Stimulated activated CD4-positive, alpha-beta T cell treated with anti-CD3 and anti-CD28 coated beads, Interleukin-12 subunit alpha, Interleukin-12 subunit beta, amount 100 ng/mL, for 24 hours (primary cell): ENCODE measurements at places on chromosomes 11 and 22.
A peak's percentile ranks its signal among the peaks of the same experiment; 100 is the strongest.

DNA sequence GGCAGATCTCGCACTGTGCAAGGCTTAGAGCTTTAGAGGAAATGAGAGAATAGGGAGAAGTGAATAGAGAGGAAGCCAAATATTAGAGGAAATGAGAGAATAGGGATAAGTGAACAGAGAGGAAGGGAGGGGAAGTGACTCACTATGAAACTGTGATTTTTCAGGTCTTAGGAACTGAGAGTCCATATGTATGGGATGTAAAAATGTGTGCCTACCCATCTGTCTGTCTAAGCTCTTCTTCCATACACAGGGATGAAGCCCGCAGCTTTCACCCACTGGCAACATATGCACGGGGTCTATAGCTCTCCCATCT lies 6.4 kb upstream of the CCDC86 start:
- DNase-seq: no peak

DNA sequence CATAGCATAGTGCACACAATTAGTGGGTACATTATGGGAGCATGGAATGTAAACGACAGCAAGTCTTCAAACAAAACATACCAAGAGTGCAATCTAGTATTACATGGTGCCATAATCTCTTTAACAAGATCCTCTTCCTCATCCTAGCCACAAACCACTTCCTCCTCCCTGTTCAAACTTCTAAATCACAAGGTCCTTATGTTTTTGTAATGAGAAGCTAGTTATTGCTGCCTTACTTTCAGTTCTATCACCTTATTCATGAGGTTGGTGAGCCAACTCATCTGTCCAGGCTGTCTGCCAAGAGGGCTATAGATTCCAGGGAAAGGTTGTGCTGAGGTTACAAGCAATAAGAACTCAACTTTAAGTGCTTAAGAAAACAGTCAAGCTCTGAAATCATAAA lies 195.4 kb upstream of the ARHGAP20 start:
- no peak for DNase-seq

GRCh38 chr11:104254347-104254746 lies 90.4 kb upstream of the PDGFD start:
- no peak for DNase-seq

DNA sequence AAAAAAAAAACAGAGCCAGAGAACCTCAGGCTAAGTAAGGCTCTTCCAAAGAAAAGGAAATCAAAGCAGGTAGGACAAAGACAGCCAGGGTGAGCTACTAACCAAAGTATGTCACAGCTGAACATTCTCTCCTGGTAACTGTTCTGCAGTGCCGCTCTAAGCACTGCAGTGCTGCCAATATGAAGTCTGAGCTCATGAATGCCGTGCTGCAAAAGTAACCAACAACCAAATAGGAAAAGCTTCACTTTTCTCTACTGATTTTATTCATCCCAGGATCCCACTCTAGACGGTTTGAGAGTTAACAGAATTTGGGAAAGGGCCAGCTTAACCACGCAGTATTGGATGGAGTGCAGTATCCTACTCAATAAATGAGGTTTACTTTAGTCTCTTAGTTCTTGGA lies 3.5 kb downstream of the SIK3 start:
- no peak for DNase-seq

DNA sequence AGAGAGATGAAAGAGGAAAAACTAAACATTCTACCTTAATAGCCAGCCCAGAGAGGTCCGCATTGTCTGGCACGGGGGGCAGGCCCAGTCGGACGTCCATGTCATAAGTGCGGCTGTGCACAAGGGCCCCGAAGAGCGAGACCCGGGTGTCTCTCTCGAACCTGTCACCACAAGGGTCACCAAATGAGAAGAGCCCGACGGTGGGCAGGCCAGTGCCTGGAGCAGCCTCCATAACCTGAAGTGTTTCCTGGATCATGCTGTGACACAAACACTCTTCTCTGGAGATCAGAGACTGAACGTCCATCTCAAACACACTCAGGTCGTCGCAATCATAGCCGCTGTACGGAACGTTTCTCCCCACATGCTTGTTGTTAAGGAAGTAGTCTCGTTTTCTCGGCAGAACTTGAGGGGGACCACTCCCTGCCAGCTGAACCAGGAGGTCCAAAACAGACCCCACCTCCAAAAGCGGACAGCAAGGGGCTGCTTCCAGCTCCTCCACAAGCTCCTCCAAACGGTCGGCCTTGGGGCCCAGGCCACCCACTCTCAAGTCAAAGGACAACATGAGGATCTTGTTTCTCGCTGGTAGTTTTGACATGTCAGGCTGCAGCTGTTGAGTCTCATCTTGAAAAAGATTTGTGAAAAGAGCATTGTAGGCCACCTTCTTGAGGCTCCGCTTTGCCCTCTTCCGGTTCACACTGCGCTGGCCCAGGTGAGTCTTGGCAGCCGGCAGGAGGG lies 971 bp downstream of the TUBGCP6 start:
- no peak for DNase-seq

DNA sequence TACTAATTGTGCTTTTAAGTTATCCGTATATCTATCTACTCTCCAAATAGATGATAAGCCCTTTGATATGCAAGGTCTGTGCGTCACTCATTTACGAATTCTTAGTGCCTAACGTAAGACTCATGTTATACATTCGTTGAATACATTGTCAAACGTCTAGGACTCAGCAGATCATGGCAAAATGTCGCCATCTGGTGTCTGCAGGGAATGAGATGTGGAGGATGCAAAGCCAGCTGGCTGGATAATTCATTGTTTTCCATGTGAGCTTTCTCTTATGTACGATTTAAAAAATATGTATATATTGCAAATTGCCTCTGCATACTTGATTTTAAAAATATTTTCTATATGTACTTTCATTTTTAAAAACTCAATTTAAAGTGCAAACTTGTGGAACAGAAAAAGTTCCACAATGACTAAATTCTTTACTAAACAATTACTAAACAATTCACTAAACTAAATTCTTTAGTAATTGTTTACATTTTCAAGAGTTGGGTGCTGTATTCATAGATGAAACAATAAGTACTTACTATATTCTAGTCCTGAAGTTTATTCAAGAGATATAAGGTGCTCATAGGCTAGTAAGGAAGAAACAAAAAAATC lies 33.8 kb downstream of the ZNF202 start:
- peak; percentile 15 for DNase-seq

DNA sequence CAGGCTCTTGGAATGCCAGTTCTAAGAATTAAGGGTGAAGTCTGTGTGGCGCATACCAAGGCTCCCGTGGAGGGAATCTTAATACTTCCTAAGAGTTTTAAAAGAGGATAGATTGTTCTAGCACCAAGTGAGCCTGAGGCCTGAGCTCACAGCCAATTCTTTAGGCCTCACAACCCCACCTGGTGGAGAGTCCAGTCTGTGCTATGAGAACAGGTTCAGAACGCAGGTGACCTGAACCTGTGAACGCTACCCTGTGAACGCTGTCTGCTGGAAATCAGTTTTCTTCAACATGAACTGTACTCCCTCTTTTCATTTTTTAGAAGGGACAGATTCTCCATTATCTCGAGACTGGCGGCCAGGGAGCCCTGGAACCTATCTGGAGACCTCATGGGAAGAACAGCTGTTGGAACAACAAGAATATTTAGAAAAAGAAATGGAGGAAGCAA lies 43.2 kb upstream of the DLAT start:
- DNase-seq: peak; percentile 42

GRCh38 chr11:69301455-69302401 lies 7.8 kb downstream of the MYEOV start:
- DNase-seq: peak; percentile 24

DNA sequence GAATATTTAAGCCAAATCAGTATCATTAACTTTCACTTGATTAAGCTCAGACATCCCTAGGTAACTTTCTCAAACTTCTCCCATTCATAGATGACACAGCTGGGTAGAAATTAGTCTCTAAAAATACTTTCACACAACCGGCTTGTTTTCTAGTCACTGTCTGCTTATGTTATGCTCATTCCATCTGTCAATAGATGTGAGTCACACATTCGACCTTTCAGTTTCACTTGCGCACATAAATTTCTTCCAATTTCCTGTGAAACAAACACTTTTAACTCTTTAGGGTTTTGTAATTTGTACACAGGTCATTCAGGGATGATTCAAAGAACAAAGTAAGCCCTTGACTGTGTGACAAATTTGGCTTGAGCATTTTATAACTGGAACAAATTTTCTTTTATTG lies 723.0 kb downstream of the KCNA4 start:
- DNase-seq: no peak

- DNase-seq: no peak
Observed at GRCh38 chr11:31815711-31816467, 4.8 kb upstream of the PAX6 start.

GRCh38 chr11:46391578-46392420 lies at the start of gene CHRM4:
TSS of gene CHRM4 (minus strand) at chr11:46391776. CDS start at chr11:46386557, 5,219 bp downstream.
- no peak for DNase-seq

- no peak for DNase-seq
Observed at GRCh38 chr11:121134741-121135312, 33.8 kb downstream of the TECTA start.

GRCh38 chr11:17719028-17719937 lies at the start of gene MYOD1:
TSS of gene MYOD1 (plus strand) at chr11:17719571. CDS start at chr11:17719783, 212 bp downstream.
- no peak for DNase-seq

DNA sequence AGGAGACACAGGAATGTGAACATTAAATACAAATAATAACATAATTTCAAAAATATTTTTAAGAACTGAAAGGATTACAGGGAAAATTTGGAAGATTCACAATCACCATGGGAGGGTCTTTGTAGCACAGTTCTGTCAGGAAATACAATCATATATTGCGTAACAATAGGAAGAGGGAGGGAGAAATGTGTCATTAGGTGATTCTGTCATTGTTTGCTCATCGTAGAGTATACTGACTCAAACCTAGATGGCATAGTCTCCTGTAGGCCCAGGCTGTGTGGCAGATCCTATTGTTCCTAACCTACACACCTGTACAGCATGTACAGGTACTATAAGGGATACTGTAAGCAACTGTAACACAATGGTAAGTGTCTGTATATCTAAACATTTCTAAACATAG lies 330.4 kb downstream of the BRD1 start:
- no peak for DNase-seq

DNA sequence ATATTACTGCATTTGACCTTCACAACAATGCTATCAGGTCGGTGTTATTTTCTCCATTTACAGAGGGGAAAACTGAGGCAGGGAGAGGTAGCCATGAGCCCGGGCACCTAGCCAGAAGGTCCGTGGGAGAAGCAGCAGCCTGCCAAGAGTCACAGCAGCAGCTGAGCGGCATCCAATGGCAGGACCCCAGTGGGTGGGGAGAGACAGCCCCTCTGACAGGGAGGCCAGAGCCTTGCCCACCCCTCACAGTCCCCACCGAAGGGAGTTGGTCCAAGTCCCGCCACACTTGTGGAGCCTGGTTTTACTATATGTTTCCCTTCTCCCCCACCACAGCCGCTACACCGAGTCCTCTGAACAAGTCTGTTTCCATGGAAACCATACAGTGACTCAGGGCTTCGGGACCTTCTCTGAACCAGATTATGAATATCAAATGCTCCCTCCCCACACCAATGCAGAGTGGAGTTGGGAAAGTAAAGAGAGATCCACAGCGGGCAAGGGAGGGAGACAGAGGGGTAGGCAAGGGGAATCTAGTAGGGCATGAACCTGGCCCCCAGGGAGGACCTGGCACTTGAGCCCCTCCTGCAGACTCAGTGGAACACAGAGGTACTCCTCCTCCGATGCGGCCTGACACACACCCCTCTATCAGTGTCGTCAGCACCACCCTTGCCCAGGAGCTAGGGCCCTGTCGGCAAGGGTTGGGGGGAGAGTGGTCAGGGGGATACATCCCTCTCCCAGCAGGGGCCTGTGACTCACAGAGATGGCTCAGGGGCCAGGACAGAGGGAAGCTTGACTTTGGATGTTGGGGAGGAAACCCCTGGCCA lies 2.5 kb downstream of the CHST1 start:
- no peak for DNase-seq

GRCh38 chr22:50621948-50622722 lies 5.8 kb downstream of the ARSA start:
- DNase-seq: no peak

DNA sequence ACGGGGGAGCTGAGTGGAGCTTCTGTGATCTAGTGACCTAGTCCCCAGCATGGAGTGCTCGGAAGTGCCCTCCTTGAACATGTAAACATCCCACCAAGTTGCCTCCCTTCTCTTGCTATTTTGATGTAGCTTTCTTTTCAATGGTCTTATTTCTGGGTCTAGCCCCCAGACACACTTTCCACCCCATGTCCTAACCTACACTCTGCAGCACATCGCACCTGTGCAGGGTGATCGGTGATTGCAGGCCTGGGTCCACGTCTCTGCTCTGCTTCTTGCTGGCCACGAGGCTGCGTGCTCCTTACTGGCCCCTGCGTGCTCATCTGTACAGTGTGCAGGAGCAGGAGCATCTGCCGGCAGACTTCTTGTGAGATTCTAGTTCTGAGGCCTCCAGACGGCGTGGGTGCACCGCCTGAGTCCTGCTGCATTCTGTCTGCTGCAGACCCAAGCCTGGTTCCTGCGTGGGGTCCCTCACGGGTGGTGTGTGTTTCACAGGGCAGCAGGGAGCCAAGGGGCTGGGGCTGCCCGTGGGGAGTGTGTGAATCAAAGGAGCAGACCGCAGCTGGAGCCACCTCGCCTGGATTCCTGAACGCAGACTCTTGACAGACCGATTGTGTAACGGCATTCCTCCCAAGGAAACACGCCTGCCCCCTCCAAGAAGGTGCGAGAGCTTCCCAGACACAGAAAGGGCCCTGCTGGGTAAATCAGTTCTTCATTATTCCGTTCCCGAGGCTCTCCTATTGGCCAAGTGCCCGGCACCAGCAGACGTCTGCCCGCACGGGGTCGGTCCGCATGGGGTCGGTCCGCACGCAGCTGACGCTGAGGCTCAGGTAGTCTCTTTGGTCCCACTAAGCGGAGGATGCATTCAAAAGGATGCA lies 44.4 kb upstream of the MYEOV start:
- no peak for DNase-seq

DNA sequence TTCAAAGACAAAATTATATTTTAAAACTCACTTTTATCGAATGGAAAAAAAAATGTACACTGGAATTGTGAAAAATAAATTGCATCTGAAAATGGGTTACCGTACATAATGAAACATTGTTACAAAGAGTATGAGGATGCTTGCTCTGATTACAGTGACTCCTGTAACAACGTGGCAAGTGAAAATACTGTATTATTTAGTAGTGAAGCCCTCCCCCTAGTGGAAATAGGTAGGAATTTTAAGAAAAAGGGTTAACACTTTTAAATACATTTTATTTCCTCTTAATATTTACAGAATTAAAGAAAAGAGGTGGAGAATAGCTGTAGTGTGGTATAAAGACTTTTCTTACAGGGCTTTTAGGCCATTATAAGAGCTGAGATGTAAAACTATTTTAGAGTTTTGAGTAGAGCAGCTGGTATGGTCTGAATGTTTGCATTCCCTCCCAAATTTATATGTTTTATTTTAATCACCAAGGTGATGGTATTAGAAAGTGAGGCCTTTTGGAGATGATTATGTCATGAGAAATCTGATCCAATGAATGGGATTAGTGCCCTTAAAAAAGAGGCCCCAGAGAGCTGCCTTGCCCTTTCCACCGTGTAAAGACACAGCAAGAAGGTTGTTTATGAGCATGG lies 25.2 kb downstream of the FAM76B start:
- DNase-seq: no peak

DNA sequence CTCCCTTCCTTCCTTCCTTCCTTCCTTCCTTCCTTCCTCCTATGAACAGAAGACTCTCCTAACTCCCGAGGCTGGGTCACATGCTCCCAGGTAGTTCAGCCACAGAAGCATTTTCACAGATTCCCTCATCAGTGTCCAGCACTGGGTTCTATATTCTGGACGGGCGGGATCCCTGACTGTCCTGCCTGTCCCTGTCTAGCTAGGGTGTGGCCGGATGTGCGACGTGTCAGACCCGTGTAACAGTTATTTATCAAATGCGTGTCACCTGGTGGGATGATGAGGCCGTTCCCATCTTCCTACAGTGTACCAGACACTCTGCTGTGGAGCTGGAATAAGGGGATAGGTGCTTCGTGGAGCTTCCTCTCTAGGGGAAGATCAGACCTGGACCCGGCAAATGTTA lies 901.0 kb downstream of the BRD1 start:
- no peak for DNase-seq
